Calu3 (cell line): ENCODE measurements at places on chromosomes 16 and 17. TPM values are rescaled to one million over a fixed set of nuclear protein-coding genes. Genes with fewer than 3 reads are reported as not detected.

FBXW10B gene
- total RNA-seq: 8.1 and 12.6 TPM in 2 replicates

DNA sequence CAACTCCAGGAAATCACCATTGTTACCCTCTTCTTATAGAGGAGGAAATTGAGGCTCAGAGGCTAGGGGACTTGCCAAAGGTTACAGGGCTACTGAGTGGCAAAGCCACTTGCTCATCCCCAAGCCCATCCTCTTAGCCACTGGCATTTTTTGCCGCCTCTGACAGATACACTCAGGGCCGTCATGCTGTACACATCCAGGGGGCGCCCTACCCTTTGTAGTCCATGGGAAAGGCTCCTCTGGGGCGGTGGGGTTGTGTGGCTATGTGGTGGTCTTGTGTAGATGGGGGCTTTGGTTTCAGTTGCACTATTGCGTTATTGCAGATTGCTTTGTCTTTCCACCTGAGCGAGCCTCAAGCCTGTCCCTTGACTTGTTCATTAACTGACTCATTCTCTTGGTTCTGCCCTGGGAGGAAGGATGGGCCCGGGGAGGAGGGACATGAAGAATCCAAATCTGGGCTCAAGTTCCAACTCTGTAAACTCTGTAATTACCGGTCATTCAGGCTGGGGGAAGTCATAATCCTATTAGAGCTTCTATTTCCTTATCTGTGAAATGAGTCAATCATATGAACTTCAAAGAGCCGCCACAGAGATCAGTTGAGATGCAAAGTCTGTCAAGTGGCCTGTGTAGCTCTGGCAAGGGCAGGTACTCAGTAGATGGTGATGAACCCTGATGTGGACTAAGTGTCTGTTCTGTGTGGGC is 2.8 kb downstream of the NOS2 start:
- no peak for DNase-seq

CHST5 gene
- 0.42 and 0.64 TPM in 2 replicates for total RNA-seq

IST1 gene
- total RNA-seq: 252 and 269 TPM in 2 replicates

UNC45B gene
- not detected in 2 replicates for total RNA-seq

GRCh38 chr17:77540975-77541374 is 400.2 kb downstream of the SEC14L1 start:
- DNase-seq: no peak

DNA sequence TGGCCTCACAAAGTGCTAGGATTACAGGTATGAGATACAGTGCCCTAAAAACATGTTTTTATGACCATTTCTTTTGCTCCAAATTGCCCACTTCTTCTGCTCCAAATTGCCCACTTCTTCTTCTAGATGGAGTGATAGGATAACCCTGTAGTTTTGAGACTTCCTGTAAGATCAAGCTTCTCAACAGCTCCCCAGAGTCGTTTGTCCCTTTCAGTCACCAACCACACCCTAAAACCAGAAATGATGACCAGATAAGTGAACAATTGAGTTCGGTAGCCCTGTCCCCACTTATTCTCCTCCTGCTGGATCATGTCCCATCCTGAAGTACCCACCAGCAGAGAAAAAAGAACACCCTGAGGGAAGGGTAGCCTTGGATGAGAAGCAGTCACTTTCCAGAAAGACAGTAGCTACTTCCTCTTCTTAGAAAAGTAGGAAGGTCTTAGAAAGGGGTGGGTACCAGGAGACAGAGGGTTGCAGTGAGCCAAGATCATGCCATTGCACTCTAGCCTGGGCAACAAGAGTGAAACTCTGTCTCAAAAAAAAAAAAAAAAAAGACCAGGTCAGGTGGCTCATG is 2.5 kb downstream of the ODAD4 start:
- no peak for DNase-seq

SPATA32 gene
- 0.85 and 0.88 TPM in 2 replicates for total RNA-seq

GRCh38 chr16:58307583-58308312 is 12.9 kb upstream of the PRSS54 start:
- DNase-seq: no peak

CXCL16 gene
- total RNA-seq: 73.1 and 77.6 TPM in 2 replicates

- no peak for DNase-seq
Observed at GRCh38 chr16:48820379-48820778, 210.4 kb upstream of the N4BP1 start.

DNA sequence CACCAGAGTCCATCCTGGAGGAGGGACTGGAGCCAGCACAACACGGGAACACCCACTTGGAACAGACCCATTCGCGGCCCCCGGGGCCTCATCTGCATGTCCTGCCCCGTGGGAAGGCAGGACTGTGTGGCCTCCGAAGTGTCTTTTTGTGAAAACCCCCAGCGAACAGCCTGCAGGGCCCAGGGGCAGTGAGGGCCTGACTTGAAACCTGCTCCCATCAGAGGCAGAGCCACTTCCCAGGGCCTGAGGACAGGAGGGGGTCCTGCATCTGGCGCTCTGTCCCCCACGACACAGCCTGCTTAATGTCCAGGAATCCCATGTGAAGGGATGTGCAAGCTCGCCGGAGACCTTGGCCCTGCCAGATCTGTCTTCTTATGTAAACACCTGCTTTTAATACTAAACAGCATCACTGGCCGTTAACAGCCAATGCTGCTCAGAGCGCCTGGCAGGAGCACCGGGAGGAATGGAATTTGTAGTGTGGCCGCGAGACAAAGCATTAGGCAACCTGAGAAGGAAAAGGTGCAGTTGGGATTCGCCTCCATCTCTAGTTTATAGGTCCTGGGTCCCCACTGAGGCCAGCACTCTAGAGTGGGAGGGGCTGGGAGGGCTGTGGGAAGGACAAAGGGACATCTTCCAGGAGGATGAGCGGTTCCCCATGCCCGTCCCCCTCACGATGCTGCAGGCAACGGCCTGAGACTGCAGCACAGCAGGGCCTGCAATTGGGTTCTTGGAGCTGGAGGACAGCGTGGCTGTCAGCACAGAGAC is 9.6 kb upstream of the EVPL start:
- DNase-seq: no peak

EVPLL gene
- total RNA-seq: 1.4 and 2.4 TPM in 2 replicates

COG4 gene
- total RNA-seq: 88.6 and 97.8 TPM in 2 replicates

RAD51C gene
- total RNA-seq: 24.3 and 28.4 TPM in 2 replicates

DNA sequence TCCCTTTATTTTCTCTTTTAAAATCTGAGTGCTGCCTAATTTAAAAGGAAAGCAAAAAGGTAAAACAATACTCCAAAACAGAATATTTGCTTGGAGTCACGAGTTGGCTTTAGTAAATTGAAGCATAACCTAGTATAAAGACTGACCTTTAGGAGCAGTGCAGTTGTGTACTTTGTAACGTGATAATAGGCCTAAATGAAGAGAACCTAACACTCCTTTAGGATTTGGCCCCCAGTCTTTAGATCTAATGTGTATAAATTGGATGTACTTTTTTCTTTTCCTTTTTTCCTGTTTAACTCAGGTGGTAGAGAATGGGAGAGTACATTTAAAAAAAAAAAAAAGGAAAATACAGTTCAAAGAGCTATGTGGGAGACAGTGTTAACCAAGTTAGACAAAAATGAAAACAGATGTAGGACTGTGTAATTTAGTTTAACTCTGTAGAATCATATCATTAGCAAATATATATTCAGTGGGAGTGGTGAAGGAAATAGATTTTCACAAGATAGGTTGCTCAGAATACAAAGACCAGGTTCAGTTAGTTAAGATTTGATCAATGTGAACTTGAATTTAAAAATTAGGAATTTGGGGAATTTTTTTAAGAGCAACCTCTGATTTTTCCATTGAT is 16.8 kb downstream of the CPD start:
- DNase-seq: no peak

DNA sequence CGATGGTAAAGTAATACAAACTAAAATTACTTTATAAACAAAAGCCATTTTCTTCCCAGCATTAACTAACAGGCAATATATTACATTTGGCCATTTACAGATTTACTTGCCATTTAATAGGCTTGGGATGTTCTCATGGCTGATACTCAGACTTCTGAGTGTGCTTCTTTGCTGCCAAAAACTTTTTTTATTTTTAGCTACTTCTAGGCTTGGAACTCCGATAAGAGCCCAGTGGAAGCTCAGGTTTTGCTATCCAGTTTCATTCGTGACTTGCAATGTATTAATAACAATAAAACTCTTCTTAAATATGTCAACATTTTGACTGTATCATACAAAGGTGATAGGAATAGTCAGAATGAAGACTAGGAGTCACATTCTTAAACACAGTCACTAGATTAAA is 152.3 kb downstream of the ITFG1 start:
- no peak for DNase-seq
